Left renal cortex interstitium (tissue), 4 donors: ENCODE measurements at places on chromosomes 6 and 20.

DNA sequence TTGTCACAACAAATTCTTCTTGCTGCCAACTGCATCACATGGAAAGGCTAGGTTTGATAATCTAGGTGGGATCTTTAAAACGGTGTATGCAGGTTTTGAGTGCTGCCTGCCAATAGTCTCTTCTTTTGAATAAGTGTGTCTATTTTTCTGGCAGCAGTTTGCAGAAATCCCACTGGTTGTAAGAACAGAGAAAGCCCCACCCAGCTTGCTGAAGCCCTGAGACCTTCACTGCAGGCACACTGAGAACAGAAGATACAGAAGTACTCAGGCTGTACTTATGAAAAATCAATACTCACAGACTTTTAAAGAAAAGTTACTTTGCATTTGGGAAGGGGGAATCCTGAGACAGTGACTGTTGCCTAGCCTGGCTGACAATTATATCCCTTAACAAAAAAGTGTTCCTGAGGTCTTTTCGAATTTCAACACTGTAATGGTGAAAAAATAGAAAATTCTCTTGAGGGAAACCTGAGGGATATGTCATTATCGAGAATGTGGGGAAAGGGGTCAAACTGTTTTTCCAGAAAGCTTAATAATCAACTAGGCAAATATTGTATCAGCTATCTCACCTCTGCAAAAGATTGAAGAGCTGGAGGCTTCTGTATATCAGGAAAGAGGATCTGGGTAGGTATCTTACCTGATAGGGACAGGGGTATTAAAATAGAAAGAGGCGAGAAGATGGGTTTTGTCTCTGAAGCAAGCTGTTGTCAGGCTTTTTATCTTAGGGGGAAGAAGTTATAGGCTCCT, 199.9 kb downstream of the LRFN2 start:
- no peak for DNase-seq

DNA sequence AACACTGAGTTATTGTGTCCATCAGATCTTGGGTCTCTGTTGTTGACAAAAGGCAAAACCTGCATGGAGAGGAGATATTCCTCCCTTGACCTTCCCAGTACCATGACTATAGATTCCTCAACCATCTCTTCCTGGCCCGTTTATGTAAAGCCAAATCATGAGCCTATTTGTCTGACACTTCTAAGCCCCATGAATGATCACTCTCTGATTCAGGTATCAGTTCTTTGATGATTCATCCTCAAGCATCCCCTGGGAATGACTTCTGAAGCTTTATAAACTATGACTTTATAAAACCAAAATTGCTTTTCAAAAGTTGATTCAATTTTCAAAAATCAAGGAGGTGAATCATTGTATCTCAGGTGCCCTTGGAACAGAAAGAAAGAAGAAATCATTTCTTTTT, 78.7 kb upstream of the LOC128125822 start:
- DNase-seq: no peak

GRCh38 chr20:17658648-17658993, 23.4 kb downstream of the RRBP1 start:
- no peak for DNase-seq

GRCh38 chr20:33821270-33821836, 10.2 kb downstream of the CHMP4B start:
- DNase-seq: no peak

DNA sequence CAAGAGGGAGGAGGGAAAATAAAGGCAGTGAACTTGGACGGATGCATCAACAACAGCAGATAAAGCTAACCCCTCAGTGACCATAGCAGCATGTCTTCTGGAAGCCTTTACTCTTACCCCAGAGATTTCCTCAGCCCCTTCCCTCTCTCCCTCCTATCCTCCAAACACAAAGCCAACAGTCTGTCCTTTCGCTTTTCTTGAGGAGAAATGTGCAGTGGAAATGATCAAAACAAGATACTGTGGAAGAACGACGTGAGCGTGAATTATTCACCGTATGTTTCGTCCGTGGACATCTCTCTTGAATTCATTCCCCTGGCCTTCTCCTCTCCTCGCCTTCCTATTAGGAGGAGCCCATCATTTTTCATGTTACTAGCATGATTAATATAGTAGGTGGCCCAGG, 8.5 kb downstream of the NRN1 start:
- no peak for DNase-seq

DNA sequence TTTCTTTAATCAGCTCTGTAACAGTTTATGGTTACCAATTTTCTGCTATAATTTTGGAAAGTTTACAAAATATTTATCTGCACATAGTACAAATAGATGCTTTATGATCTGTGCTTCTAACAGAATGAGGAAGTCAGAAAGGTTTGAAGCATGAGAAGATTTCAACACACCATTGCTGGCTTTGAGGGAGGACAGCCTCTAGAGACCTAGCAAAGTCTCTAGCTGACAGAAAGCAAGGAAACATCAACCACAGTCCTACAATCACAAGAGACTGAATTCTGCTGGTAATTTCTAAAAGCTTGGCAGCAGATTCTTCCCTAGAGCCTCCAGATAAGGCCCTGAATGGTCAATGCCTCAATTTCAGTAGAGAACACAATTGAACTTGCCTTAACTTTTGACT, 750.8 kb upstream of the SLC35B3 start:
- no peak for DNase-seq
